ENCODE measurements at places on chromosomes 7 and 10. TPM values are rescaled to one million over a fixed set of nuclear protein-coding genes. Genes with fewer than 3 reads are reported as not detected.

GNG11 gene
- 4.4 TPM for total RNA-seq

MRLN gene
- total RNA-seq, result not detected

ALDH18A1 gene
- total RNA-seq, result 34.0 TPM

PTPN12 gene
- total RNA-seq, result 118 TPM

ELMO1 gene
- 5.0 TPM for total RNA-seq

SOSTDC1 gene
- total RNA-seq, result not detected

CRTAC1 gene
- not detected for total RNA-seq

ESYT2 gene
- 162 TPM for total RNA-seq

TM9SF3 gene
- 75.2 TPM for total RNA-seq

HSPA14 gene
- total RNA-seq, result 23.1 TPM

ZMYND11 gene
- 51.7 TPM for total RNA-seq

CLRN3 gene
- total RNA-seq, result not detected

PCLO gene
- 2.6 TPM for total RNA-seq

SLC26A5 gene
- not detected for total RNA-seq

TWNK gene
- 7.5 TPM for total RNA-seq

ARHGEF5 gene
- 40.0 TPM for total RNA-seq

TEX36 gene
- total RNA-seq, result 1.1 TPM

BEND7 gene
- 3.2 TPM for total RNA-seq

TCAF1 gene
- 44.6 TPM for total RNA-seq

CYP2C19 gene
- total RNA-seq, result not detected

AKR1C1 gene
- total RNA-seq, result 1,313 TPM

MICU1 gene
- total RNA-seq, result 70.5 TPM

Data from PC-9 (cell line).